NCI-H510A treated with DMSO at 0.1 percent for 48 hours (cell line): ENCODE measurements at places on chromosomes 4 and X.

- DNase-seq, result peak; percentile 21
These were observed 128.5 kb upstream of the ARX start for GRCh38 chrX:25144043-25144940.

- peak; percentile 2 for DNase-seq
These were observed 207.5 kb downstream of the CHRDL1 start for GRCh38 chrX:110588164-110588563.

DNA sequence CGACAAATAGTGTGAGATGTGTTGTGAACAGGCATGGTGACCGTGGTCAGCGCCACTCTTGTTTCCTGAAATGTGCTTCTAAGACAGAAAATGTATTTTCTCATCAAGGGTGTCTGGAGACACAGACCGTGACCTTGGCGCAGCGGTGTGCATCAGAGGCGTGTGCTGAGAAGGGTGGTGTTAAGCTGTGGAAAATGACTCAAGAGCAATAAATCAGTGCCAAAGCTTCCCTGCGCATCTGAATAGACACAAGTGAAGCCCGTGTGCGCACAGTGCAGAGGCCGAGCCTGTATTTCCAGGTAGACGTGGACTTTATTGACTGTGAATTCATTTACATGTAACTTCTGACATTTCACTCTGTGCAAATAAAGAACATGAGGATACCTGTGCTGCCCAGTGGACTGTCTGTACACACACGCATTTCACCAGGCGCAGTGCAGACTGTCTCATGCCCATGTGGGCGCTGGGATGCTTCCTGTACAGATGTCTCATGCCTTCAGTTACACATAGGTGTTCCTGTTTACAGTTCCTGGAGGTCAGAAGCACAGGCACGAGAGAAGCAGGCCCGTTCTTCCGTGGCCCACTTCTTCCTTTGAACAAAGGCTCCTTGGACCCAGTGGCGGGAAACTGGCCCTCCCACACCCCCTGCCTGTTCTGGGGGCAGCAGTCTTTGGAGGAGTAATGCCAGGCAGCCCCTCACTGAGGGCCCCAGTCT, 31.9 kb downstream of the NSG1 start:
- no peak for DNase-seq

DNA sequence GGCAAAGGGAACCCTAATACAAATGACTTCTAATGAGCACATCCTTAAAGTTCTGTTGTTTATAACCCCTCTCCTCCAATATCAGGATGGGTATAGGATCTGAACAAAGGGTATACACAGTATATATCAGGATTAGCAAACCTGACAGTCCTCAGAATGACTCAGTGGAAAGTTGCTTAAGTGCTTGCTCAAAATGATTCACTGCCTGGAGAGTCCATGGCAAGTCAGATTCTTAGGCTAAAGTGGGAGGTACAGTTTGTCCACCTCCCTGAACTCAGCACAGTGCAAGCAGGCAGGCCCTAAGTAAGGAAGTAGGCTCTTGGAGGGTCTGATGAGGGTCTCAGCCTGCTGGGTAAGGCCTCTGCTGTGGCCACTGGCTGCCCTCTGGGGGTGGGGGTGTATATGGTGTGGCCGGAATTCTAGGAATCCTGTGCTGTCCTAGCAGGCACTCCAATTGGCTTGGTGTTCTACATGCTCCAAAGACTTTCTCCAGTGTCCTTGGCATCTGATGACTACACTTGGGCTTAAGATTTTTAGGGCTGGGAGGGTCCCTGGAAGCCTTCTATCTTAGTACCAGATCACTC, 54.3 kb downstream of the CHRDL1 start:
- no peak for DNase-seq
